Cardiac atrium fibroblast (primary cell): ENCODE measurements at places on chromosomes 12 and 14. TPM values are rescaled to one million over a fixed set of nuclear protein-coding genes. Genes with fewer than 3 reads are reported as not detected.

Gene GPR132
- not detected in 2 replicates for total RNA-seq

Gene CLEC9A
- not detected in 2 replicates for total RNA-seq

Gene ACIN1
- 48.4 and 55.2 TPM in 2 replicates for total RNA-seq

Gene BMP4
- 28.0 and 55.4 TPM in 2 replicates for total RNA-seq

Gene C14orf132
- total RNA-seq: 2.0 and 3.7 TPM in 2 replicates

Gene ORAI1
- 5.0 and 9.2 TPM in 2 replicates for total RNA-seq

Gene KRT85
- not detected in 2 replicates for total RNA-seq

Gene ASCL1
- total RNA-seq: not detected in 2 replicates

Gene MYF5
- not detected in 2 replicates for total RNA-seq

Gene ERBB3
- not detected in 2 replicates for total RNA-seq

Gene ASB8
- total RNA-seq: 14.4 and 16.0 TPM in 2 replicates

Gene ACSS3
- 4.2 and 6.5 TPM in 2 replicates for total RNA-seq

Gene GLT1D1
- not detected in 2 replicates for total RNA-seq

Gene TMPRSS12
- total RNA-seq: not detected in 2 replicates

Gene MIPOL1
- total RNA-seq: 1.6 and 3.2 TPM in 2 replicates

Gene KRT2
- not detected in 2 replicates for total RNA-seq

Gene KERA
- not detected in 2 replicates for total RNA-seq

Gene HOXC12
- not detected in 2 replicates for total RNA-seq

Gene KLRG1
- 0.32 TPM in 1 of 2 replicates, not detected in the other for total RNA-seq

Gene SSTR1
- total RNA-seq: 3.6 and 4.5 TPM in 2 replicates

Gene TDRD9
- 0.97 and 1.8 TPM in 2 replicates for total RNA-seq

Gene LRRC43
- 1.1 and 5.4 TPM in 2 replicates for total RNA-seq

Gene ADAM21
- 1.3 and 1.4 TPM in 2 replicates for total RNA-seq

Gene CCDC85C
- total RNA-seq: 4.2 and 7.2 TPM in 2 replicates

Gene RNASE7
- not detected in 2 replicates for total RNA-seq

Gene CFAP251
- 1.6 and 2.6 TPM in 2 replicates for total RNA-seq

Gene ENDOU
- total RNA-seq: 0.18 TPM in 1 of 2 replicates, not detected in the other

Gene GPR65
- total RNA-seq: 0.32 and 0.54 TPM in 2 replicates

Gene LRTM2
- total RNA-seq: not detected in 2 replicates

Gene NEUROD4
- not detected in 2 replicates for total RNA-seq

Gene NINJ2
- total RNA-seq: 0.49 TPM in 1 of 2 replicates, not detected in the other

Gene PDZRN4
- total RNA-seq: not detected in 2 replicates

Gene CLEC7A
- total RNA-seq: not detected in 2 replicates

Gene FGF23
- not detected in 2 replicates for total RNA-seq

Gene SIRT4
- total RNA-seq: 1.1 TPM in 2 replicates

Gene CLEC4A
- total RNA-seq: not detected in 2 replicates
